ENCODE measurements at places on chromosomes 3 and 15.

GRCh38 chr3:14488286-14489041, 51.7 kb downstream of the GRIP2 start:
- DNase-seq = no peak

DNA sequence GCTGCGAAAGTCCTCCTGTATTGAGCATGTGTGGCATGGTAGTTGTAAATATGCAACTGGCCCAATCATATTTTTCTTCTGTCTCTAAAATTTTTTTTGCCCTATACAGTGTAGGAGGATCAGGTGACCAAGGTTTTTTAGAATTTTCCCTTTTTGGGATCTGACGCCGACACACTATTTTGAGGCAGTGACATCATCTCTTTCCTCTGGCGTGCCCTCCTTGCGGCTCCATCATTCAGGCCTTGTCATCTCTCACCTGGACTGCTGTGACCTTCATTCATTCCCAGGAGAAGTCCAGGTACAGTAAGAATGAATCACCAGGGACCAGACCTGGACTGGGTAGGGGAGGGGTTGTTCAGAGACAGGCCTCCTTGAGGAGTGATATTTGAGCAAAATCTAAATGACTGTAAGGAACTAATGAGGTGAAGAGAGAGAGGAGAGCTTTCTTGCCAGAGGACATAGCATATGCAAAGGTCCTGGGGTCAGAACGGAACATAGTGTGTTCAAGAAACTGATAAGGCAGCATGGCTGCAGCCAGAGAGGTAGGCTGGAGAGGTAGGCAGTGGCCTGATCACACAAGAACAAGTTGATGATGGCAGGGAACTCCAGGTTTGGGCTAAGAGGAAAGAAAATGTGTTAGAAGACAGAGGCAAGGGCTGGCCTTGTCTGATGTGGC, 38.7 kb downstream of the ARNT2 start:
- no peak for DNase-seq

DNA sequence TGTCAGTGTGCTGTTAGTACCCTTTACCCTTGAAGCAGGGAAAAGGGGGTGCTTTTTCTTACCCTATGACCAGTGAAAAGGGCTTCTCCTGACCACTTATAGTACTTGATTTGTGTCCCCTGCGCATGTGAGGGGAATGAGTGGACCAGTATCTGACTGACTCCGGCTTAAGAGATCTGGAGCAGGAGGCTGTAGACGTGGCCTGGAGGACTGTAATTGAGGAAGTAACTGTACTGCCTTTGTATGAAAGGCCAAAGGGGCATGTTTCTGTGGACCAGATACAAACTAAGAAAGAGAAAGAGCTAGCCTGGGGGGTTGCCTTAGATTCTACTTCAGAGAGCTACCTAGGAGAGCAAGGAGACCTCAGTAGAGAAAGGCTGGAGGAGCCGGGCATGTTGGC, 89.9 kb upstream of the TBL1XR1 start:
- DNase-seq = no peak

DNA sequence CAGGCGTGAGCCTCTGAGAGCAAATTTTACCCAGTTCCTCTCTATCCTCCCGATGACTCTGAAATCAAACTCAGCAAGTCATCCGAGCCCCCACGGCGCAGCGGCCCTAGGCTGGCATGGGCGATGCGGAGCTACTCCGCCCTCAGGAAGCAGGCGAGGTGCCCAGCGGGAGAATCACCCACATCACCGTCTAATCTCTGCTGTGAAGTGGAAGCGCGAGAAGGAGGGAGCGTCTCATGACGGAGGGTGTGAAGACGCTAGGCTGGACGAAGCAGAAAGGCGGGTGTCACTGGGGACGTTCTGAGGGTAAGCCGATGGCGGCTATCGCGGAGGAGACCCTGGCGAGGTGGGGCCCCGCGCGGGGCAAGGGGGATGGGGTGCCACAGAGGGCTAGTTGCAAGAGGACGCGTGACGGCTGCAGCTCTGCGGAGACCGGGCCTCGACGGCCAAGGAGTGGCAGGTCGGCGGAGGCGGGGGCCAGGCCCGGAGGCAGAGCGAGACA, 9.1 kb upstream of the GNAI2 start:
- no peak for DNase-seq

GRCh38 chr3:13095408-13095937, 22.2 kb upstream of the IQSEC1 start:
- no peak for DNase-seq

GRCh38 chr3:58022490-58022889, 14.3 kb downstream of the FLNB start:
- DNase-seq = no peak

DNA sequence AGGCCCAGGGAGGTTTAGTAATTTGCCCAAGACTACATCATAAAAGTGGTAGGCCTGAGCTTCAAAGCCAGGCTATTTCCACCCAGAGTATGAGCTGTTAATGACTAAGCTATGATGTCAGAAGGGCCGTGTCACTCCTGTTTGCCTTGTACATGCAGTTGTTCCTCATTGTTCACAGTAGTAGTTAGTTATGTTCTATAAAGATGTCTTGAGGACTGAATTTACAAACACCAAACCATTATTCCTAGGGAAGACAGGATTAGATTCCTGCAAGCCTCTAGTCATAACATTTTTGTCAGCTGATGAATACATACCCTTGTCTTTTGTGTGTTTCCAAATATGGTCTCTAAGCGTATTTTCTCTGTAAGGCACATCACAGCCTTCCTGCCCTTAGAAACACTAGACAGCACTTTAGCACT, 20.9 kb upstream of the LARS2 start:
- peak; percentile 11 for DNase-seq

GRCh38 chr3:159416856-159417255, 571.8 kb upstream of the IL12A start:
- peak; percentile 36 for DNase-seq
